ENCODE measurements at places on chromosomes 4 and X.

- DNase-seq = no peak
These were observed 47.1 kb downstream of the ALG13 start for GRCh38 chrX:111728096-111728495.

GRCh38 chr4:101972791-101973190 lies 182.3 kb downstream of the BANK1 start:
- DNase-seq = no peak

DNA sequence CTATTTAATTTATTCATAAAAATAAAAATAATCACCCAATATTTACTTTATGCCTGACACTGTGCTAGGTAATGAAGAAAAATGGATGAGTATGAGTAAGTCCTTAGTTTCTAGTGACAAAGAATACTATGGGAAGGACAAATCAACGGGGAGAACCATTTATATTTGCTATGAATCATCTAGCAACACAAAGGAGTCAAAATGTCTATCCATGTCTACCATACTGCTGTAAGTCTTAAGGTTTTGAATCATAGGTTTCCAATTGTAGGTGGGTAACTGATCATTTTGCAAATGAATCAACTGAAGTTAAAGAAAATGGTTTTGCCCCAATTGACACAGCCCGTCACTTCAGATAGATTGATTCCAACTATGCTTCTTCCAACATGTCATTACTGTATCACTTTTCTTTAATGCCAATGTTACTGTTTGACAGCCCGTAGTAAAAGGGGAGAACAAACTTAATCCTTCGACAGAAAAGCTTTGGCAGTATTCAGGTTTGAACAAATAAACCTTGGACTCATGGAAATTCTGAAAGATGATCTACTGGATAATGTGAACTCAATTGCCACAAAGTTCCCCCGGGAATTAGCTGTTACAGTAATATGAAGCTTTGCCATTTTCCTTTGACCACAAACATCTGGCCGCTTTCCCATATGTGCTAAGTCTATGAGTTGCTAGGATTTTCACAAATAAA lies 3.2 kb downstream of the TDO2 start:
- DNase-seq = no peak

- no peak for DNase-seq
These were observed 151.7 kb upstream of the HHIP start for GRCh38 chr4:144494280-144494679.

DNA sequence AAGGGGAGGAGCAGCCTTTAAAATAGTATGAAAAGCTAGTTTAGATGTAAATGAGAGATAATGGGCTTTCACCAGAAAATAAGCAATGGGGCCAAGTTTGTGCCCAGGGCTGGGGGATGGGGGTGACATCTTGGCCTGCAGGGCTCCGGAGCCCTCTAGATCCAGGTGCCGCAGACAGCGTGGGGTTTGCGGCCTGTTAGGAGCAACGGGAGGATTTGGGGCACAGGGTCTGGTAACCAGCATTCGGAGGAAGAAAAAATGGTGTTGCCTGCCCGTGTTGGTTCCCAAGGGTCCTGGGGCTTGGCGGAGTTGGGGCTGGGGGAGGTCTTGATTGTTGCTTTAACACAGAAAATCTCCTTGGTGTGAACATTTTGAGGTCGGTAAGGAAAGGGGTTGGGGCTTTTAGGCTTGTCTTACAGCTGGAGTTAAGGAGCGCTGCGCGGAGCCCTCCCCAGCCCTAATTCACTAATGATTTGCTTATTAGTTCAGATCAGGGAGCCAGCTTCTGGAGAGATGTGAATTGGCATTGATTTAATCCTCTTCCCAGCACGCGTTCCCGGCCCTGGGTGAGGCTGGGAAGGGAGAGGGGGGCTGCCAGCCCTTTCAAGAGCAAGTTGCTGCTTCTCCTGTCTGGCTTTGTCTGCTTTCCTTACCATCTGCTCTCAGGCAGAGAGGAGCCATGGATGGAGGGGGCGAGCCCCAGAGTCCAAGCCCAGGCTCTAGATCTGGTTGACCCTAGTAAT lies 443.4 kb downstream of the BCOR start:
- no peak for DNase-seq

DNA sequence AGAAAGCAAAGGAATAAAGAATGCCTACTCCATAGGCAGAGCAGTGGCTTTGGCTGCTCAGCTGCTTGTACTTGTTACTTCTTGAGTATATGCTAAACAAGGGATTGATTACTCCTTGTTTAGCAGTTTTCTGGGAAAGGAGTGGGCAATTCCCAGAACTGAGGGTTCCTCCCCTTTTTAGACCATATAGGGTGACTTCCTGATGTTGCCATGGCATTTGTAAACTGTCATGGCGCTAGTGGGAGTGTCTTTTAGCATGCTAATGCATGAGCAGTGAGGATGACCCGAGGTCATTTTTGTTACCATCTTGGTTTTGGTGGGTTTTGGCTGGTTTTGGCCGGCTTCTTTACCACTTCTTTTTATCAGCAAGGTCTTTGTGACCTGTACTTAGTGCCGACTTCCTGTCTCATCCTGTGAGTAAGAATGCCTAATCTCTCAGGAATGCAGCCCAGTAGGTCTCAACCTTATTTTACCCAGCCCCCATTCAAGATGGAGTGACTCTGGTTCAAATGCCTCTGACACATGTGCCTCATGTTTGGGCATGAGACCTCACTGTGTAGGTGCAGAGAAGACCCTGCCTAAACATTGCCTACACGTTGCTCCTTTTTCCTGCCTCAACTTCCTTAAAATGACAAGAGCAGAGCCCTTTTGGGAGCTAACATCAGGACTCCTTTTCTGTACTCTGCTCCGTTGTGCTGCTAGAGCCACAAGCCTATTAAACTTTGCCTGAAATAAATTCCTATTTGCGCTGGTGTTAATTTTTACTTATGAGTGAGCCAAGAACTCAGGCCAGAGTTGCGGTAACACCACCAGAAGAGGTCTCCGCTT lies 21.0 kb upstream of the UBA6 start:
- no peak for DNase-seq

DNA sequence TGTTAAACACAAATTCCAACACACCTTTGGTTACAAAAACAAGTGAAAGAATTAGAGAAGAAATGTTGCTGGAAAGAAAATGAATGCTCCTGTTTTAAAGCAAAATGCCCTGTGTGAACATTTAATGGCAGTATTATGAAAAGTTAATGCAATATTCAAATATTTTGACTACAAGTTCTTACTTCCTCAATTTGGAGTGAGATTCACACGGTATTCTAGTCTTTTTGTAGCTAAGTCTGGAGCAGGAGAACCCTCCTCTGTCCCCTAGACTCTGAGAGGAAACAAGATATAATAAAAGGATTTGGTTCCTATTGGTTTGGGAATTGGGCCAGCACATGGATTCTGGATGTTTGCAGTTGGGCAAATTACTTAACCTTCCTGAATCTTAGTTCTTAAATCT lies 12.7 kb downstream of the MAD2L1 start:
- DNase-seq = no peak

DNA sequence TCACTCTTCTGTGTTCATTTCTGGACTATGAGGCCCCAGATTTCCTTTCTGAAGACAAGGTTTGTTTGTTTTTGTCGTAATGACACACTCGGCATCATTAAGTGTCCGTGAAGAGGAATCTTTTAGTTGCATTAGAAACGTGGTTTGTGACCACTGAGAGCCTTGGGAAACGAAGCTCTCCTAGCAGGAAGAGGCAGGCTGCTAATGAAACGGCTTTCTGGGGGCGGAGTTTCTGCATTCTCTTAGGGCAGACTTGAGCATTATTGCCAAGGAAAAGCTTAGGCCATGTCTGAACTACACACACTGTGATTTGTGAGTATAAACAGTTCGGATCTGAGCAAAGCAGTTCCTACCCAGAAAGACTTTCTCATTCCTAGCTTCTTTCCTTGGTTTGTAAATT lies 64.0 kb downstream of the SOX3 start:
- no peak for DNase-seq

GRCh38 chr4:38213083-38213805 lies 253.0 kb downstream of the PTTG2 start:
- no peak for DNase-seq

DNA sequence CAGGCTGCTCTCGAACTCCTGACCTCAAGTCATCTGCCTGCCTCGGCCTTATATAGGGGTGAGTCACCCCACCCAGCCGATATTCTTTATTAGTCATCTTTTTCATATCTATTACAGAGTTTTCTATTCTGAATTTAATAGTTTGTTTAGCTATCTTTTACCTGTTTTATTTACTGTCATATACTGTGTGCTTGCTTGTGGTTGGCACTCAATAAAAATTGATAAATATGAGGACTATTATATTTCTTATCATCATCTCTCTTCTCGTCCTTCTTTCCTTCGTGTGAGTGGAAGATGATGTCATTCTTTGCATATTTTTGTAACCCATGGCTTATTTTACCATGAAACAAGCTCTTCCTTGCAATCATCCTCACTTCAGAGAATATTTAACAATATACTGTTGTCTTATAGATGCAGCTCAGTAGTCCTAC lies 265.5 kb downstream of the ARHGAP24 start:
- no peak for DNase-seq

DNA sequence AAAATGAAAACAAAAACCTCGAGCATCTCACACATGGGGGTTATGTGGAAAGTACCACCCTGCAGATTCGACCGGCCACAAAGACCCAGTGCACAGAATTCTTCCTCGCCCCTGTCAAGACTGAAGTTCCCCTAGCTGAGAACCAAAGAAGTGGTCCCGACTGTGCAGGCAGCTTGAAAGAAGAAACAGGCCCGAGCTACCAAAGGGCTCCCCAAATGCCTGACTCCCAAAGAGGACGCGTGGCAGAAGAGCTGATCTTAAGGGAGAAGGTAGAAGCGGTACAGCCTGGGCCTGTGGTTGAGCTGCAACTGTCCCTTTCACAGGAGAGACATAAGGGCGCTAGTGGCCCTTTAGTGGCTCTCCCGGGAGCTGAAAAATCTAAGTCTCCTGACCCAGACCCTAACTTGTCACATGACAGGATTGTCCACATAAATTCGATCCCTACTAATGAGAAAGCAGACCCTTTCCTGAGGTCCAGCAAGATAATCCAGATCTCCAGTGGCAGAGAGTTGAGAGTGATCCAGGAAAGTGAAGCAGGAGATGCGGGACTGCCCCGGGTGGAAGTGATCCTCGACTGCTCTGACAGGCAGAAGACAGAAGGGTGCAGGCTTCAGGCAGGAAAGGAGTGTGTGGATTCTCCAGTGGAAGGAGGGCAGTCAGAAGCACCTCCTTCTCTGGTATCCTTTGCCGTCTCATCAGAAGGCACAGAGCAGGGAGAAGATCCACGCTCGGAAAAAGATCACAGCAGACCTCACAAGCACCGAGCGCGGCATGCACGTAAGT lies 108.8 kb upstream of the MYOZ2 start:
- no peak for DNase-seq

All from activated CD4-positive, alpha-beta T cell treated with anti-CD3 and anti-CD28 coated beads, Interleukin-2, amount 50 U/mL, for 4 hours (primary cell).